HEK293T (cell line): ENCODE measurements at places on chromosomes 3 and 15.

DNA sequence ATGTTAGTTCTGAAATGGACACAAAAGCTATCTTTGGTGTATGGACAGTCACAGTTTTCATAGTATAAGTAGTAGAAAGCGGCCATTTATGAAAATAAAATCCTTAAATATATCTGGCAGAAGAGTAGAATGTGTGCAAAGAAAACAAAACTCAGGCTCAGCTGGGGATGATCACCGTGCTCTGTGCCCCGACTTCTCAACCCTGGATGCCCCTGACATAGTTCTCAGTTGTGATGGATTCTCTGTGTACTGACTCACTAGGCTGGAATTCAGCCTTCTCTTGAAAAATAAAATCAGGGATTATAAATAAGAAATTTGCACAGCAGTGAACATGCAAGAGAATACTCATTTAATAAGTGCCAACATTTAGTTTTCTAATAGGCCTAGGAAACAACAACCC is 925.1 kb upstream of the NR2F2 start:
- DNase-seq: no peak

DNA sequence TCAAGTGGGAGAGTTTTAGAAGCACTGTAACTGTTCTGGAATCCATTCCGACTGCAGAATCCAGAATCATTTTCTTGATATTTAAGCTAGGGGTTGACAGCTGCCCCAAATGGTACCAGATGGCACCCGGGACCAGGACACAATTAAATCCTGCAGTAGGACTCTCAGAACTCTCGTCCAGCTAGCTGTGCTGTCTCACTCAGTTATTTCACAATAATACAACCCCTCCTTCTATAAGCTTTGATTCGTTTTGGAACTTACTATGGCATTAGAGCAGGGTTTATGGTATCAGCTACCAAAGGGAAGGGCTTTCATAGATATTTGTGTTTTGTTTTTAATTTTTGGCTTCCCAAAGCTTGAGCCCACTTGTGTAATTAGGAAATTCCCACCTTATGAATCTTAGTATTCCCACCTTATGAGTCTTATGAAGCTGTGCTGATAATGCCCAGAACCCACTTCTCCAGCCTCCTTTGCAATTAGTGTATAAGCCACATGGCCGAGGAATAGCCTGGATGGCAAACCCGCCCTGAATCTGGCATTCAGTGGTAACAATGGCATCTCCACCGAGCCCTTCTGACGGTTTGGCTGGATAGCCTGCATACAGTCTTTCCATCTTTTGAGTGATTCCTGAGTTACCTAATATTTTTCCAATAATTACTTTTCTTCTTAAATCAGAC is 120.1 kb downstream of the UACA start:
- DNase-seq: no peak

- no peak for DNase-seq
Measured at GRCh38 chr3:160169139-160169976, 55.9 kb upstream of the C3orf80 start.

GRCh38 chr15:87347806-87348515 is 908.6 kb downstream of the NTRK3 start:
- DNase-seq: no peak

GRCh38 chr3:135261916-135262315 is 466.9 kb downstream of the EPHB1 start:
- no peak for DNase-seq

DNA sequence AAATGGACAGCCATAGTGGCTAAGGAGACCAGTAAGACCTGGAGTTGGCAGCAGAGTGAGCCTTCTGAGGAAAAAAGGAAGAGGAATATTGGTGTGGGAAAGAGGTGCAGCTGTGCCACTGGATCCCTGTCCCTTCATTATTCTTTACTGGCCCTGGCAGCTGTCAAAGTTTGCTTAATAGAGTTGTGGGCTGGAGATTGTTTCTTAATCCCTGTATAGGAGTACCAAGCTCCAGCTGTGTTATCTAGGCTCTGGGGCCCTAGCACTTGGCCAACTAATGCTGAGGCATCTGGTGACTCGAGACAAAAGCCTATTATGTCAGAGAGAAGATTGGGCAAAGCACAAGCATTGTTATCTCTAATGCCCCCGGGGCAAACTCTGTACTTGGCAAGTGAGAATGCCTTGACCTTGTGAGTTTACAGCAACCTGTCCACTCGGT is 61.4 kb downstream of the ZNF609 start:
- no peak for DNase-seq

DNA sequence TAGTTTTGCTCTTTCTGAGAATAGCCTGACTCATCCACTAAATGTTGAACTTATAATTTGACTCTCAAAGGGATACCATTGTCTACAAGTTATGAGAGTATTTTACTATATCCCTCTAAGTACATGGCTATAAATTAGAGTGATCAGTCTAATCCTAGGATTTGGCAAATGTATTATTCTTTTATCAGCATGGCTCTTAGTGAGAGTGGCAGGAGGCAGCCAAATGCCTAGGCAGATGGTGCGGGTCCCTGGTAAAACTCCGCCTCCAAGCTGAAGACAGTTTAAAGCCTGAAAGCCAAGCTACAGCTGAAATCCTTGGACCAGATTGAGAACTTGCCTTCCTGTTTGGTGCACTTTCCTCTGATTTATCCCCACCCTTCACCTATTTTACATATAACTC is 631.8 kb downstream of the SQOR start:
- DNase-seq: no peak

DNA sequence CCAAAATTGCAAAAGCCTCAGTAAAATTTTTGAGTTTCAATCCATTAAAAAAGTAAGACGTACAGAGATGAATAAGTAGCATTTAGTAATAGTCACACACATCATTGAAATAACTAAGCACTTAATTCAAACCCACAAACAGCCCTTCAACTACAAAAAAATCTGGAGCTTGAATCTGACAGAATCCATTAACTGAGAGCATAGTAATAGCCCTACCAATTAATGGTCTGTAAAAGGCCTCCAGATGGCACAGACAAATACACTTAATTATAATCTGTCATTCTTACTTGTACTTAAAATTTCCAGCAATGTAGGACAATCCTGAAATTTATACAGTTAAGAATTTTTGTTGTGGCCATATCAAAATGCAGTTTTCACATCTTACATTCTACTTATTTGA is 246.9 kb downstream of the VGLL3 start:
- no peak for DNase-seq

- DNase-seq: no peak
Measured at GRCh38 chr15:64001148-64001547, 45.1 kb downstream of the DAPK2 start.
